ENCODE measurements at places on chromosomes 16 and 17.

- peak; percentile 33 for DNase-seq
These were observed 2.0 kb downstream of the HAS3 start for GRCh38 chr16:69107316-69107962.

GRCh38 chr16:85571563-85571812 is 41.6 kb upstream of the GSE1 start:
- DNase-seq = no peak

DNA sequence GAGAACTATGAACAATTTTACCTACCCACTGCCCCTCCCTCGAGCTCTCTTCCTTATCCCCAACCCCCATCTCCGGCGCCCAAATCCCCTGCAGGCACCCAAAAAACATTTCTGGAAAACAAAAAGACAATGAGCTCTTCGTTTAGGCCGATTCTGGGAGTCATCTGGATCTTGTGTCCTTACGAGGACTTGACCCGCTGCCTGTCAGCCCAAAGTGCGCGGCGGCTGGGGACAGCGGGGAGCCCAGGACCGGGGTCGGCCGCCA is 524 bp downstream of the STRADA start:
- no peak for DNase-seq

GRCh38 chr17:43410557-43411368 is 12.0 kb downstream of the ARL4D start:
- no peak for DNase-seq

GRCh38 chr17:13256545-13256944 is 238.7 kb upstream of the ELAC2 start:
- peak; percentile 6 for DNase-seq

GRCh38 chr16:73026754-73027684 is 20.9 kb downstream of the ZFHX3 start:
- no peak for DNase-seq

GRCh38 chr16:49440156-49441065 is 66.8 kb downstream of the C16orf78 start:
- DNase-seq = no peak

DNA sequence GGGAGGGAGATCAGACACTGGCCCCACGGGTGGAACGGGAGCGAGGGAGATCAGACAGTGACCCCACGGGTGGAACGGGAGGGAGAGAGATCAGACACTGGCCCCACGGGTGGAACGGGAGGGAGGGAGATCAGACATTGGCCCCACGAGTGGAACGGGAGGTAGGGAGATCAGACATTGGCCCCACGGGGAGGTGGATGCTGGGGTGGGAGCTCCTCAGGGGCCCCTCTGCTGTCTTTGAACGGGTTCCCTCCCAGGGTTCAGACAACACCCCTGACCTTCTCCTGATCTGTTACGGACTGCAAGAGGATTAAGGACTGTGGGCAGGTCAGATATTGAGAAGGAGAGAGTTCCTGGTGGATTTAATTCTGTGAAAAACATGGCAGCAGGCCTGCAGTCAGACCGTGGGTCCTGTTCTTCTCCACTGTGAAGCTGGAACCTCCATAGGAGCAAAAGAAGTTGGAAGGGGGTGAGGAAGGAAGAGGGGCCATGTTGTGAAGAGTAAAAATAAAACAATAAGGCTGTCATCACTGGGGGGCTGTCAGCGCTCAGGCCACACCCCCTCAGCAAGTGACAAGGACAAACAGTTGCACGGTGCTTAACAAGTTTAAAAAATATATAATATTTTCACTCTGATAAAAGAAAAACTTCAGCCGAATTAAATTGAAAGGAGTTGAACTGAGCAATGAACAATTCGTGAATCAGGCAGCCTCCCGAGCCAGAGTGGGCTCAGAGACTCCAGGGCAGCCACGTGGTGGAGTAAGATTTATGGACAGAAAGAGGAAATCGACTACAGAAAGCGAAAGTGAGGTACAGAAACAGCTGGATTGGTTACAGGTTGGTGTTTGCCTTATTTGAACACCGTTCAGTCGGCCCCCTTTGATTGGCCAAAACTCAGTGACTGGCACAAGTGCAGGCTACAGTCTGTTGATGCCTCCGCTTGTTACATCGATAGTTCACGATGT is 348.7 kb upstream of the TNRC6C start:
- DNase-seq = no peak

DNA sequence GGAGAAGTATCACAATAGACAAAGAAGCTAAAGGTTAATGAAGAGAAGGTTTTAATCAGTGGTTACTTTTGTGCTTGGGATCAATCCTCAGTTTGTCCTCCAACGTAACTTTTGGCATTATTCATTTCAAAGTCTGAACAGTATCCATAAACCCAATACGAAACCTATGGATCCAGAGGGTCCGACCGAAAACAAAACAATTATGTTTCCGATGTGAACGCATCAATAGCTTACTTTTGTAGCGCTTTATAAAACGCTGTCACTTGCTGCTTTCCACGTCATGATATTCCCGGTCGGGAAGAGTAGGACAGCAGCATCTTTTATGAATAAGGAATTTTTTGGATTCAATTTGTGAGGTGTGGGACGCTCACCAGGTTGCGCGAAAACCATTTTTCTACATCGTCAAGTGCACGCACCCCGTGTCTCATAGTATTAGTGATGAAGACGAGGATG is 383.8 kb downstream of the ZFHX3 start:
- no peak for DNase-seq

DNA sequence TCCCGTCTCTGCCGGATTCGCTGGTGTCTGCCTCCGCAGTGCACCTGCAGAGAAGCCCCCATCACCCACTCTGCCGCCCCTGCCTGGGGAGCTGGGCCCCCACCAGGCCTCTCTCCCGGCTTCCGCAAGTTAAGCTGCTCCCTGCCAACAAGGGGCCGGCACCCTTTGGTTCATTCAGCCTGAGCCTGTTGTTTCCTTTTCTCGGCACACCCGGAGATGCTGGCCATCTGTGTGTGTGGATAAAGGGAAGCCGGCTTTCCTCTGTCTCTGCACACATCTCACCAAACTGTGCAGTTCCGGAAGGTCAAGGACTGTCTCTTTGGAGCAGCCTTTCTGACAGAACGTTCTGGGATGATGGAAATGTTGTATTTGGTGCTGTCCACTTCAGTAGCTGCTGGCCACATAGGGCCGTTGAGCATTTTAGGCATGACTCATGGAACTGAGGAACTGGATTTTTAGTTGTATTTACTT is 6.8 kb downstream of the MAPK8IP3 start:
- no peak for DNase-seq

DNA sequence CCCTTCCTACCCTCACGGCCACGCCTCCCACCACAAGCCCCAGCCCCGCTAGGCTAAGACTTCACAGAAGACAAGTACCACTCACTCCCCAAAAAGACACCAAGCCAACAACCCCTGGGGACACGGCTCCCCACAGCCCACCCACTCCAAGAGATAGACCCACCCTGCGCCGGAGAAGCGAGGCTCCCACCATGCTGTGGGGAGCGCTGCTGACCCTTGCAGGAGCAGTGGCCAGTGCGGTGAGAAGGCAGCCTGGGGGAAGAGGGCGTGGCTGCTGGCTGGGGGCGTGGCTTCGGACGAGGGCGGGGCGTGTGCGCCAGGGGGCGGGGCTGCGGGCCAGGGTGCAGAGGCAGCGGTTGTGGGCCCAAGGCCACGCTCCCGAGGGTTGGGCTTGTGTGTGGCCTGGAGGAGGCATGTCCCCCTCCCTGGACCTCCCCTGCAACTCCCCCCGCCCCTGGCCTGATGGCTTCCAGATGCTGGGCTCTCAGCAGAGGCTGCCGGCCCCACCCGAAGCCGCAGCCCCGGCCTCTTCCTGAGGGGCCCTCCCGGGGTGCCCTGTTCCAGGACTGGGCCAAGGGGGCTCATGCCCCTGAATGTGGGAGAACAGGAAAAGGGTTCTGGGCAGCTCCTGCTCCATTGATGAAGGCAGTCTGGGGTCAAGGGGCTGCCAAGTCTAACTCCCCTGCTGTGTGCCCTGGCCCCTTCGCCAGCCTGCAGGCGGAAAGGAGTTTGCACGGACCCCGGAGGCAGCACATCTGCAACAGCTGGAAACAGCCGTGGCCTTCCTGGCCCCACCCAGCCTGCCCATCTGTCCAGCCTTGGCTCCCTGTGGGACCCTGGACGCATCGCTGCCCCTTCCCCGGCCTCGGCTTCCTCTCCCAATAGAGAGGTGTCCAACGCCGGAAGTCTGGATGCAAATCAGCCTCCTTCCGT is 9.1 kb downstream of the TFAP4 start:
- no peak for DNase-seq

GRCh38 chr17:17156107-17156506 is 50.0 kb downstream of the PLD6 start:
- no peak for DNase-seq

- no peak for DNase-seq
These were observed 2.9 kb downstream of the VEZF1 start for GRCh38 chr17:57984936-57985674.

- no peak for DNase-seq
These were observed 380.3 kb downstream of the SEC14L1 start for GRCh38 chr17:77521076-77521475.

GRCh38 chr16:53998966-53999522 is 287.5 kb downstream of the IRX3 start:
- no peak for DNase-seq

DNA sequence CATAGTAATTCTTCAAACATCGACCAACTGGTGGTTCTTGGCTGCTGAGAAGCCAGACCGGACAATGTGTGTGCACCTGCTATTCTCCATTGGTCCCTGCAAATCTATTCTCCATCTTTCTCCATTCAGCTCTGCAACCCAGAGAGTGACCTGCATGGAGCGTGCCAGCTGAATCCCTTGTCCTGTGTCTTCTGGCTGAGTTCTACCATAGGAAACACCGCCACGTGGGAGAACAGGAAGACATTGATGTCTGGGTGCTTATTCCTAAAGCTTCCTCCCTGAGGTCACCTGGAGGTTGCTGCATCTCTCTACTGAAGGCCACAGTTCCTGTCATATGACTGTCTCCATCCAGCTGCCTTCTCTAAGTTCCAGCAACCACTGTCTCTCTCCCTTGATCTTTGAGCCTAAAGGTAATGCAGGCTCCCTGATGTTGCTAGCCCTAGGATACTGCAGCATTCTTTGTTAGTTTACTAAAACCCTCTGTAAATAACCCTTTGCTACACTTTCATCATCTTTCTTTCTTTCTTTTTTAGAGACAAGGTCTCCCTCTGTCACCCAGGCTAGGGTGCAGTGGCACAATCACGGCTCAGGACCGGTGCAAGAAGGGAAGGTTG is 10.6 kb upstream of the SMG1 start:
- DNase-seq = no peak

DNA sequence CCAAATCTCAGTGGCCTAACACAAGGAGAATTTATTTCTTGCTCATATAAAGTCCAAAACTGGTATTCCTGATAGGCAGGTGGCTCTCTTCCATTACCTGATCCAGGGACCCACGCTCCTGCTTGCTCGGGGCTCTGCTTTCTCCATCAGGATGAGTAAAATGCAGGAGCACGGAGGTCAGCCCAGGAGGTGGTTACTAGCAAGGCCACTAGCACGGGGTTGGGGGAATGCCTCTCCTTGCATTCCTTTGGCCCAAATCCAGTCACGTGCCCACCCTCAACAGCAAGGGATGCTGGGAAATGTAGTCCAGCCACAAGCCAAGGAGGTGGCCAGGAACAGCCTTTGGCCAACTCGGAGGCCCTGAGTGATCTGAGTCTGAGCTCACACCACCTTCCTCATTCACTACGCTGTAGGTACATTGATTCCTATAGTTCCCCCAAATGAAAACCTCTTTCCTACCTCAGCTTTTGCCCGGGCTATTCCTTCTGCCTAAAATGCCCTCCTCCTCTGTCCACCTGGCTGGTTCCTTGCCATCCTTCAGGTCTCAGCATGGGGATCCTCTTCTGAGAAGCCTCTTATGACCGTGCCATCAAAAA is 38.3 kb upstream of the HAPSTR1 start:
- peak; percentile 26 for DNase-seq

- peak; percentile 51 for DNase-seq
These were observed 119.6 kb downstream of the SPAG9 start for GRCh38 chr17:51000835-51001638.

GRCh38 chr16:49822649-49823370 is 33.1 kb downstream of the ZNF423 start:
- no peak for DNase-seq

GRCh38 chr17:41116297-41116696 is 1.9 kb downstream of the KRTAP4-11 start:
- no peak for DNase-seq

DNA sequence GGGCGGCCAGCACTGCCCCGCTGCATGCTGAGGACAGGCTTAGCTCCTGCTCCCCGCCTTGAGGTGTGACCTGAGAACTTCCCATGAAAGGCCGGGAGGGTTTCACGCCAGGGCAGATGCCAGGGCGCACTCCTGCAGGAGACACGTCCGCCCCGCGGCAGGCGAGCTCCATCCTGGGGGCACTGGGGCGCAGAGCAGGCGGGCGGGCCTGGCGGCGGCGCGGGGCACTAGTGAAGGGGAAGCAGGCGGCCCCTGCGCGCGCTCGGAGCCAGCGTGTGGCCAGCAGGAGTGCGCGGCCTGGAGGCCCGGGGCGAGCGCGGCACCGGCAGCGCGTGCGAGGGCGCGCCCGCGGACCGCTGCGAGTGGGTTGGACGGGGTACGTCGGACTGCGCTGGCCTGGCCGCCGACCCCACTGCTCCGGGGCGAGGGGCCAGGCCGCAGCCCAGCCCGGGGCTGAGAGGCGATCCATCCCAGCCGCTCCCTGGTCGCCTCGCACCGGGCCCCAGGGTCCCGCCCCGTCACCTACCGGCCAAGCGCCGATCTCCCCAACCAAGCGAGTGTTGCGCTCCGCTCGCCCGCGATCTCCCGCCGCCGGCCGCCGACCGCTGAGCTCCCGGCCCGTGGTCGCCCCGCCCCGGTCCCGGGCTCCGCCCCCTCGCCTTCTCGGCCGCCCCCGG is at the start of gene MAP3K14:
Gene MAP3K14 (minus strand): TSS at position 587 of the 677 bp plus-strand sequence. CDS start 26,275 bp downstream, outside the sequence.
- DNase-seq = peak; percentile 71

- no peak for DNase-seq
These were observed 195.9 kb upstream of the PMFBP1 start for GRCh38 chr16:72367851-72368250.

- DNase-seq = no peak
These were observed 73.1 kb upstream of the FAM20A start for GRCh38 chr17:68674029-68674925.

GRCh38 chr16:88550246-88550661 is 19.9 kb upstream of the ZC3H18 start:
- no peak for DNase-seq

- DNase-seq = no peak
These were observed 40.1 kb downstream of the NDEL1 start for GRCh38 chr17:8475781-8476180.

DNA sequence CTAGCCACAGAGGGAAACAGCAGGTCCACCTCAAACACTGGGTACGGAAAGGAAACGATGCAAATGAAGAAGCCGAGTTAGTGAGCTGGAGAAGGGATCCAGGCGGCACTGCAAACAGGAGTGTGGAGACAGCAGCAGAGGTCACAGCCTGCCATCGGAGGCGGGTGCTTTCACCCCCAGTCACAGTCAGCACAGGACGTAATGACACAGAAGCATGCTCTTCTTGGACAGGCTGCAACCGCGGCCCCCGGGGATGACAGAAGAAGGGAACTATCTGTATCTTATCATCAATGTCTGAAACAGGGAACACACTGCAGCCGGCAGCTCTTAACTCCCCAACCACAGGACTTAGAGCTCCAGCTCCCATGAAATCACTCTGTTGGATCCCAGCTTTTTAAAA is 16.1 kb upstream of the SLC38A8 start:
- no peak for DNase-seq

- no peak for DNase-seq
These were observed 12.3 kb downstream of the MEIOB start for GRCh38 chr16:1859650-1860049.

Data from NCI-H1092 (cell line).